ENCODE measurements at places on chromosomes 12 and 14. TPM values are rescaled to one million over a fixed set of nuclear protein-coding genes. Genes with fewer than 3 reads are reported as not detected.
A peak's percentile ranks its signal among the peaks of the same experiment; 100 is the strongest.

GRCh38 chr14:76781648-76782051 lies 20.4 kb downstream of the VASH1 start:
- DNase-seq = no peak
- no peak overlapping the region for H3K27ac ChIP-seq
- no peaks in the 10 kb centered on the region for H3K27me3 ChIP-seq
- no peaks in the 10 kb centered on the region for H3K36me3 ChIP-seq
- H3K4me3 ChIP-seq = no peak overlapping the region

- no peak overlapping the region for H3K4me3 ChIP-seq
- H3K36me3 ChIP-seq = no peaks in the 10 kb centered on the region
- H3K27me3 ChIP-seq = no peaks in the 10 kb centered on the region
Observed at GRCh38 chr12:4099276-4099675, 174.3 kb upstream of the CCND2 start.

DNA sequence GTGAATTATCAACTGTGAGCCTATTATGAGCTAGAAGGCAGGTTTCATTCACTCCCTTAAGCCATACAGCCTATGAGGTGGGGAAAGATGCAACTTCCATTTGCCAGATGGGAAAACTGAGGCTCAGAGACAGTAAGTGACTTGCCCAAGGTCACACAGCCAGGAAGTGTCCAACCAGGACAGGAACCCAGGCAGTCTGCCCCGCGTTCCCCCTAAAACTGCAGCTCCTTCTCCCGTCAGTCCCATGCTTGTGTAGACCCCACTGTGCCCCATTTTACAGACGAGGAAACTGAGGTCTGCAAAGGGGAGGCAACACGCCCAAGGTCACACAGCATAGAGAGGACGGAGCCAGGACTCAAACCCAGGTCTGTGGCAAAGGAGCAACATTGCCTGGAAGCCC lies 50.6 kb downstream of the NCOR2 start:
- no peak overlapping the region for H3K4me3 ChIP-seq
- H3K4me1 ChIP-seq = peaks cover 36% of the 10 kb centered on the region
- H3K27ac ChIP-seq = peak overlapping the region; percentile 90
- peaks cover 3% of the 10 kb centered on the region for H3K36me3 ChIP-seq
- H3K27me3 ChIP-seq = no peaks in the 10 kb centered on the region
- DNase-seq = no peak

GRCh38 chr12:12216349-12217017 lies 50.4 kb downstream of the LRP6 start:
- no peaks in the 10 kb centered on the region for H3K4me1 ChIP-seq
- H3K36me3 ChIP-seq = no peaks in the 10 kb centered on the region
- no peak overlapping the region for H3K4me3 ChIP-seq
- DNase-seq = no peak
- no peak overlapping the region for H3K27ac ChIP-seq
- no peaks in the 10 kb centered on the region for H3K27me3 ChIP-seq

DNA sequence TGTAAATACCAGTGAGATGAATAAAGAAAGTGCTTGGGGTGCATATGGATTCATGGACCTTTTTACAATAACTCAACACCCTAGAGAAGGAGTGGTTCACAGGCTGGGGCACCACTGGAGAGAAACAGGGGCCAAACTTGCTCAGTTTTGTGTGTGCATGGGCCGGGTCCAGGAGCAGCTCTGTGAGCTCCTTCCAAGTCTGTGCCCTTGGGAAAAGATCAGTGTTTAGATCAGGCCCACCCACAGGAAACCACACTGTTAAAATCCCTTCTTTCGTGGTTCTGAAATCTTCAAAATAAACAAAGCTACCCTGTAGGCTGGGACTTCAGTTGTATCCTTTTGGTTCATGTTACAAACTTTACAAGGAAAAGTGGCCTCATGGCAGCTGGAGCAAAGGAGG lies 156.1 kb upstream of the TMEM260 start:
- peak; percentile 73 for DNase-seq
- no peak overlapping the region for H3K27ac ChIP-seq
- H3K4me1 ChIP-seq = no peaks in the 10 kb centered on the region
- no peaks in the 10 kb centered on the region for H3K27me3 ChIP-seq

- no peaks in the 10 kb centered on the region for H3K27me3 ChIP-seq
- DNase-seq = no peak
- H3K36me3 ChIP-seq = peaks cover 5% of the 10 kb centered on the region
- no peak overlapping the region for H3K4me3 ChIP-seq
Observed at GRCh38 chr14:35320472-35320871, 28.3 kb downstream of the PSMA6 start.

GRCh38 chr12:18267427-18268099 lies 6.2 kb downstream of the PIK3C2G start:
- H3K4me3 ChIP-seq = no peak overlapping the region
- H3K4me1 ChIP-seq = no peaks in the 10 kb centered on the region

GRCh38 chr14:53365486-53366130 lies 212.5 kb upstream of the DDHD1 start:
- H3K4me1 ChIP-seq = peaks cover 20% of the 10 kb centered on the region
- no peak overlapping the region for H3K4me3 ChIP-seq
- no peak overlapping the region for H3K27ac ChIP-seq
- H3K27me3 ChIP-seq = no peaks in the 10 kb centered on the region
- no peaks in the 10 kb centered on the region for H3K36me3 ChIP-seq

DNA sequence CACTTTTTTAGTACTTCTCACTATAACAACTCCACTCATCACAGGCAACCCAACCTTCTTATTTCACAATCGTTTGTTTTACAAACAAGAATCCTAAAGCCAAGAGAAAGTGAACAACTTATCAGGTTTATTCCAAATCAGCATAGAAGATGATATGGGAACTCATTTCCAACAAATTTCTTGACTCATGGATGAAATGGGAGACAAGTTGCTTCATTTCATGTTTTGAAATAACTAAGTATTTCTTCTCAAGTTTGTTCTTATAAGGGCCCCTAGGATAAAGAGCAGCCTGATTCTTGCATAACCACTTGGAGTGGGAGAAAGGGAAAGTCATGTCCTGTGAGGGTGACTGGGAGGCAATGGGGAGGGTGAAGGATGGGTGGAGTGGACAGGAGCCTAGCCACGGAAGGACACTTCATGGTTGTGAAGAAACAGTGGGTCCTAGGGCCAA lies 168.3 kb downstream of the DUSP6 start:
- no peaks in the 10 kb centered on the region for H3K27me3 ChIP-seq
- H3K36me3 ChIP-seq = no peaks in the 10 kb centered on the region
- no peak for DNase-seq
- no peak overlapping the region for H3K4me3 ChIP-seq

DNA sequence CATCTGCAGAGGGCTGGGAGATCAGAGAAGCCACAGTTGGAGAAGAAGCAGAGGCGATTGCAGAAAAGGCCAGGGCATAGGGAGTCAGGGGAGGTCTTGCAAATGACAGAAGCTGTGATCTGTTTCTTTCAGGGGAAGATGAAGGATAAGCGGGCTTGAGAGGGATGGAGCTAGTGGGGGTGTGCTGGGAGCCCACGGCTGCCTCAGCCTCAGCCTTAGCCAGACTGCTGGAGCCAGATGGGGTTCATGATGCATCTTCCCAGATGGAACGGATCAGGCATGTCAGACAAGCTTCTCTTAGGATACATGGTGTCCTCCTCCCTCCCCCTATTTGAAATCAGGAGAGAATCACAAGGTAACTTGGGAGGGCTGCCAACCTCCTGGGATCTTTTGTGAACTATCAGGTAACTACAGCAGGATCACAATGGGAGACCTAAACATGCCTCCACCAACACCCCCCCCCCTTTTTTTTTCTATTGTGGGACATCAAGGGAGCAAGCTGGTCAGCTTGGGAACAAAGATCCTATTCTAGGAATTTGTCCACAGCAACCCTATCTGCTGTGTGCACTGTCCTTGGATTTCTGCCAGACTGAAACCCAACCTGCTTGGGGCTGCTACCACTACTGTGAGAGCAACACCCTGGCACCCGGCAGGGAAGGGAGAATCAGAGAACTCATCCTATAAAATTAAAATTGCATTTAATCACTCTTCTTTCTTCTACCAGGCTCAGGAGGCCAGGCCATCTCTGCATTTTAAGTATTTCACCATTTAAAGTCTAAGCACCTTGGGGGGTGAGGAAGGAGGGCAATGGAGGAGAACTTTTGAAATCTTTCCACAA lies 10.7 kb upstream of the ATP2A2 start:
- DNase-seq = peak; percentile 51
- H3K4me3 ChIP-seq = no peak overlapping the region
- H3K27ac ChIP-seq = peak overlapping the region; percentile 61
- peaks cover 29% of the 10 kb centered on the region for H3K4me1 ChIP-seq

- H3K4me1 ChIP-seq = no peaks in the 10 kb centered on the region
- peak; percentile 56 for DNase-seq
- no peaks in the 10 kb centered on the region for H3K27me3 ChIP-seq
Observed at GRCh38 chr14:31106768-31107167, 80.6 kb upstream of the STRN3 start.

The KLHDC1 gene
- 5.4 TPM for total RNA-seq

The ZNF664 gene
- total RNA-seq = 46.0 TPM

The NCAPD2 gene
- total RNA-seq = 18.7 TPM

The GPD1 gene
- not detected for total RNA-seq

The NOP9 gene
- total RNA-seq = 16.2 TPM

The KRT71 gene
- total RNA-seq = not detected

The SUDS3 gene
- 34.2 TPM for total RNA-seq

Data from fibroblast of lung (primary cell).